Purkinje cell (primary cell): ENCODE measurements at places on chromosomes 2 and 18. TPM values are rescaled to one million over a fixed set of nuclear protein-coding genes. Genes with fewer than 3 reads are reported as not detected.

ADAM23 gene
- 74.9 and 105 TPM in 2 replicates for polyA plus RNA-seq

INSIG2 gene
- 120 and 143 TPM in 2 replicates for polyA plus RNA-seq

SERPINB10 gene
- polyA plus RNA-seq: not detected in 2 replicates

THSD7B gene
- 0.41 TPM in 1 of 2 replicates, not detected in the other for polyA plus RNA-seq

SOS1 gene
- polyA plus RNA-seq: 27.7 and 38.4 TPM in 2 replicates

ITGAV gene
- polyA plus RNA-seq: 210 and 234 TPM in 2 replicates

NPPC gene
- 86.3 and 128 TPM in 2 replicates for polyA plus RNA-seq

KCNE4 gene
- not detected in 2 replicates for polyA plus RNA-seq

TRIM54 gene
- polyA plus RNA-seq: not detected in 2 replicates

MBD1 gene
- polyA plus RNA-seq: 7.2 and 10.6 TPM in 2 replicates

CYRIA gene
- 9.6 and 32.0 TPM in 2 replicates for polyA plus RNA-seq

DPP4 gene
- polyA plus RNA-seq: 0.11 TPM in 1 of 2 replicates, not detected in the other

CCDC85A gene
- polyA plus RNA-seq: 0.19 and 0.21 TPM in 2 replicates

DNAH6 gene
- 1.4 TPM in 1 of 2 replicates, not detected in the other for polyA plus RNA-seq
